Urinary bladder (tissue), 4 donors: ENCODE measurements at places on chromosomes 16 and 17.

DNA sequence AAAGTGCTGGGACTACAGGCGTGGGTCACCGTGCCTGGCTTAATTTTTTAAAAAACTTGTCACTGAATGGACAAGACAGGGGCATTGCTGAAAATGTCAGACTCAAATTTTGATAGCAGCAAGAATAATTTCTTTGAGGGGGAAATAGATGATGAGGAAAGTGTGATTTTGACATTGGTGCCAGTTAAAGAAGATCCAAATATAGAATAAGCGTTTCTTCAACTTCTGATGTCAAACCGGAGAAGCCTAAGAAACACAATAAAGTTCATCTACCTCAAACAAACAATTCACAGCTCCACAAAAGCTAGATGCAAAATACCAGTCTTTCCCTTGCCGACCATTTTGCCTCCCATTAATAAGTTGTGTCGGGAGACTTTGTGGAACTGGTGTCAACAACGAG, 4.5 kb downstream of the MT1X start:
- no peak for DNase-seq

DNA sequence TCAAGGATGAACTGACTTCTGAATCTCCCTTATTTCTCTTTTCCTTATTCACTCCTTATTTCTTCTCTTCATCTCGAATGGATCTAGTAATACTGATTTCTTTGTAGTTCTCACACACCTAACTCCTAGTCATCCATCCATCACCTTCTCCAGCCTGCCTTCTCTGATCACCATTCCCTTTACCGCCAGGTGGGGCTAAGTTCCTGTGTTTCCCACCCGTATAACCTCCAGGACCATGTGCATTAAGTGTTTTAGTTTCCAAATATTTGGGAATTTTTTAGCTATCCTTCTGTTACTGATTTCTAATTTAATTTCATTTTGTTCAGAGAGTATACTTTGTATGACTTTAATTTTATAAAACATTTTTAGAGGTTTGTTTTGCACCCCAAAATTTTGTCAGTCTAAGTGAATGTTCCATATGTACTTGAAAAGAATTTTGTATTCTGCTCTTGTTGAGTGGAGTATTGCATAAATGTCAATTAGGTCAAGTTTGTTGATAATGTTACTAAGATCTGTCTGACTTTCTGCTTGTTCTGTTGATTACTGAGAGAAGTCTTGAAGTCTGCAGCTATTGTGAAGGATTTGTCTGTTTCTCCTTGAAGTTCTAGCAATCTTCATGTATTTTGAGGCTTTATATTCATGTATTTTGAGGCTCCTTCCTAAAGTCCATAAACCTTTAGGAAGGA, 8.8 kb downstream of the BPTF start:
- no peak for DNase-seq

DNA sequence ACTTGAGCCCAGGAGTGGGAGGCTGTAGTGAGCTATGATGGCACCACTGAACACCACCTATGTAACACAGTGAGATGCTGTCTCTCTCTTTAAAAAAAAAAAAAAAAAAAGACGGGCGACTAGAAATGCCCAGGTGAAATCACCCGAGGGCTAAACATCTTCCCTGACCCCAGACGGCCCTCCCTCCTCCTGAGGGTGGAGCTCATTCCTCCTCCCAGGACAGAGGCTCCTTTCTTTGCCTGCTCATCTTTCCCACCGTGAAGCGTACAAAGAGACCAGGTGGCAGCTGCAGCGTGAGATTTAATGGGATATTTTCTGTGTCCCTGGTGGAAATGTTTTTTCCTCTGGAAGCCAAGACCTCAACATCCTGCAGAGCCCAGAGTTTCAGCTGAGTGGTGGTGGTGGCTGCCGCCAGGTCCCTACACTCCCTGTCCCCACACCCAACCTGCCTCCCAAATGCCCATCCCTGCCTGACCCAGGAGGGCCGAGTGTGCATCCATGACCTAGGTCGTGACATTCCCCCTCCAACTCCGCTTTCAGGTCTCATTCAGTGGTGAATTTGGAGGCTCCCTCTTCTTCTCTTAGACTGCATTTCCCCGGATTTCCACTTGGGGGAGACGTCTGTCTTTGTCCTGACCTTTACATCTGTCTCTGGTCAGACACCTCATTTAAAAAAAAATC, 14.4 kb upstream of the GPRC5B start:
- DNase-seq: no peak

DNA sequence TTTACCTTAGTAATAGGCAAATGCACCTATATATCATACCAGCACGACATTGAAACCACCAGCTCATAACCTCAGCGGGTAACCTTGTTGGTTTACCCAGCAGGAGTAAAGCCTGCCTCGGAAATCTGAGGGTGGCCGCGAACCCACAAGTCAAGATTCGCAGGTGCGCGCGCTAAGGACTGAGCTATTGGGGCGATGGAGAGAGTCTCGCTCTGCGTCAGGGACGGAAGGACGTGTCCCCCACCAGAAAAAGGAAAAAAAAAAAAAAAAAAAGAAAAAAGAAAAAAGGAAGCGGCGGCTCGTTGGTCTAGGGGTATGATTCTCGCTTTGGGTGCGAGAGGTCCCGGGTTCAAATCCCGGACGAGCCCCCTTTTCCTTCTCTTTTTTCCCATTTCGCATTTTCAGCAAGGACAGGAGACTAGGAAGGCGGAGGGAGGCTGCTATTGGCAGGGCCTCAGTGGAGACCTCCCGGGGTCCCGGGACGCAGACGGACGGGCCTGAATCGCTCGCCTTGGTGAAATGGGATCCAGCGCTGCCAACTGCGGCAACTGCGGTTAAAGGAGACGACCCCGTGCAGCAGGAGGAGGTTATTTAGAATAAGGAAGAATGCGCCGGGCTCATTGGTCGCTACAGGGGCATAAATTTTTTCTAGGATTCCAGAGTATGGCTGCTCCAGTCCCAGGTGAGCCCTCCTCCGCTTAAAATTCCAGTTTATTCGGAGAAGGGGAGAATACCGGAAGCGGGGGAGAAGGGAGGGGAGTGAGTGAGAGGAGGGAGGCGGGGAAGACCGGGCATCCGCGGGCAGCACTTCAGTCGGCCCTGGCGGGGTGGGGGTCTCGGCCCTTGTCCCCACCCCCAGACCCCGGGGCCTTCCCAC, at the start of gene OR1F1:
TSS of gene OR1F1 (plus strand) at position 407 of the 877 bp plus-strand sequence.
- DNase-seq: no peak

DNA sequence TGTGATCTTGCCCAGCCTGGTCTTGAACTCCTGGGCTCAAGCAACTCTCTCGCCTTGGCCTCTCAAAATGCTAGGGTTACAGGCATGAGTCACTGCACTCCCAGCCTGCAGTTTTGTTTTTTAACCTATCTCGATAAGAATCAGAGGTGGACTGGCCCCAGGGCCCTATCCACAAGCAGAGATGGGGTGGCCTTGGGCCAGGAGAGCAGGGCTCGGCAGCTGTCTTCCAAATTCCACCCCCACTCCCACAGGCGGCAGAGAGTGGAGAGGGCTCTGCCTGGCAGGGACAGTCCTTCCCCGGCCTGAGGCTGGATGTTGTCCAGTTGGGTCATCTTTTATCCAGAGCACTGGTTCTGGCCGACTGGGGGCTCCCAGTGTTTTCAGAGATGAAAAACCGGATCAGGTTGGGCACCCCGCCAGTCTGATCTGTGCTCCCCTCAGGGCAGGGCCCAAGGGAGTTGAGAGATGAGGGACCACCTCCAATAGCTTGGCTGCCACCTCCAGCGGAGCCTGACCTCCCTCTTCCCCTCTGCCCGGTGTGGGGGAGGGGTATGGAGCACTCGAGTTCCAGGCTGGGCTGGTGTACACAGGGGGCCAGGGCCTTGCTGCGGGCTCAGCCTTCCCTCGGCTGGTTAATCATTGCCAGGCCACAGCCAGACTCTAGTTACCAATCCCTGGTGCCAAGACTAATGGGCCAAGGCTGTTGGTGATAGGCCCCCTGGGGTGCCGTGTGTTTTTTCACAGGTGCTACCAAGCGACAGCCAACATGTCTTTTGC, 30.3 kb upstream of the MYO15B start:
- no peak for DNase-seq

GRCh38 chr17:5516060-5516792, 29.9 kb downstream of the MIS12 start:
- DNase-seq: no peak

DNA sequence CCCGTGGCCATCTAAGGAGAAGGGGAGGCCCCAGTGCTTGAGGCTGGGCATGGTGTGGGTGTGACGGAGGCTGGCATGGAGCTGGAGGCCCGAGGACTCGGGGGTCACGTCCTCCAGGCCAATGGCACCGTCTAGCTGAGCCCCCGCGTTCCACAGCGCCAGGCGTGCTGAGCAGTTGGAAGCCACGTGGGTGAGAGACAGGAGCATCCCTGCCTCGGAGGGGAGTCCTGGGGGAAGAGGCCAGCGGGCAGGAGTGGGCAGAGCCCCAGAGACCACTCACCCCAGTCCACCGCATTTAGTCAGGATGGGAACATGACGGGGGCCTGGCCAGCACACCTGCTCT, 78.8 kb downstream of the RMI2 start:
- DNase-seq: no peak

DNA sequence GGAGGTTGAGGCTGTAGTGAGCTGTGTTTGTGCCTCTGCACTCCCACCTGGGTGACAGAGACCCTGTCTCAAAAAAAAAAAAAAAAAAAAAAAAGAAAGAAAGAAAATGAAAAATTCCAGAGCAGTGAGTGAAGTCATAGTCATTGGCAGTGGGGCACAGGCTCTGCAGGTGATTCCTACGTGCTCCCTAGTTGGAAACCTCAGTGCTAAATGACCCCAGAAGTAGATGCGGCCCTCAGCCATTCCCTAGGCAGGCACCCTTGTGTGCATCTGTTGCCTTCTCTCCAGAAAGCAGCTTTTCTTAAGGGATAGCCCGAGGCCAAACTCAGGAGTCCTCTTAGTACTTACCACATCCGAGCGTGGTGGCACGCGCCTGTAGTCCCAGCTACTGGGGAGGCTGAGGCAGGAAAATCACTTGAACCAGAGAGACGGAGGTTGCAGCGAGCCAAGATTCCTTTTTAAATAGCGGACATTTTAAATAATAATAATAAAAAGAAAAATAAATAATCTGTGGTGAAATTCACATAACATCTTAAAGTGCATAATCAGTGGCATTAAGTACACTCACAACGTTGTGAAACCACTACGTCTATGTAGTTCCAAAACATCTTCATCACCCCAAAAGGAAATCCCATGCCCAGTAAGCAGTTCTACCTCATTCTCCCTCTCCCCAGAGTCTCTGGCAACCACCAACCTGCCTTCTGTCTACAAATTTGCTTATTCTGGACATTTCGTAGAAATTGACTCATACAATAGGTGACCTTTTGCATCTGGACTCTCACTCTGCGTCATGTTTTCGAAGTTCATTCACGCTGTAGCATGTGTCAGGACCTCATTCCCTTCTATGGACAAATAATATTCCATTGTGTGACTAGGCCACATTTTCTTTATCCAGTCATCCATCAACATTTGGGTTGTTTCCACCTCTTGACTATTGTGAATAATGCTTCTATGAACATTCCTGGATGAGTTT, 12.5 kb upstream of the SPHK1 start:
- no peak for DNase-seq

DNA sequence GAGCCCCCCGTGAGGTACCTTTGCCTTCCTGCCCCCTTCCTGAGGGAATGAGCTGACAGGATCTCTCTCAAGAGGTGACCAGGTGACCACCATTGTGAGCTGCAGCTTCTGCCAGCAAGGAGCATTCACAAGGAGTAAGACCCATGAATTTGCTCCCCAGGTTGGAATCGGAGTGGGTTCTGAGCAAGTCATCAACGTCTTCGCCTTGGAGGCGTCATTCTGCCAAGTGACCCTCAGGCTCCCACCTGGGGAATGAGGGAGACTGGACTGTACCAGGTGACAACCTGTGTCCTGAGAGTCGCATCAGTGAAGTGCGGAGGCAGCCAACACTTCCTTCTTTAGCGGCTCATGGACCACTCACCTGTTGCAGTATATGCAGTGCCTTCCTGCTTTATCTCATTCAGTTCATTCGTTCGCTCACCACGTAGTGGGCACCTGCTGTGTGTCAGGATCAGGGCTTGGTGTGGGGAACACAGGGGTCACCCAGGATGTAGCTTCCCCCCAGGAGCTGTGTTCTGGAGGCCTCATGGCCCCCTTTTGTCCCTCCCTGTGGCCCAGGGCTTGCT, 22.8 kb downstream of the WSCD1 start:
- no peak for DNase-seq

GRCh38 chr17:1577182-1577581, 14.6 kb upstream of the PITPNA start:
- DNase-seq: no peak

DNA sequence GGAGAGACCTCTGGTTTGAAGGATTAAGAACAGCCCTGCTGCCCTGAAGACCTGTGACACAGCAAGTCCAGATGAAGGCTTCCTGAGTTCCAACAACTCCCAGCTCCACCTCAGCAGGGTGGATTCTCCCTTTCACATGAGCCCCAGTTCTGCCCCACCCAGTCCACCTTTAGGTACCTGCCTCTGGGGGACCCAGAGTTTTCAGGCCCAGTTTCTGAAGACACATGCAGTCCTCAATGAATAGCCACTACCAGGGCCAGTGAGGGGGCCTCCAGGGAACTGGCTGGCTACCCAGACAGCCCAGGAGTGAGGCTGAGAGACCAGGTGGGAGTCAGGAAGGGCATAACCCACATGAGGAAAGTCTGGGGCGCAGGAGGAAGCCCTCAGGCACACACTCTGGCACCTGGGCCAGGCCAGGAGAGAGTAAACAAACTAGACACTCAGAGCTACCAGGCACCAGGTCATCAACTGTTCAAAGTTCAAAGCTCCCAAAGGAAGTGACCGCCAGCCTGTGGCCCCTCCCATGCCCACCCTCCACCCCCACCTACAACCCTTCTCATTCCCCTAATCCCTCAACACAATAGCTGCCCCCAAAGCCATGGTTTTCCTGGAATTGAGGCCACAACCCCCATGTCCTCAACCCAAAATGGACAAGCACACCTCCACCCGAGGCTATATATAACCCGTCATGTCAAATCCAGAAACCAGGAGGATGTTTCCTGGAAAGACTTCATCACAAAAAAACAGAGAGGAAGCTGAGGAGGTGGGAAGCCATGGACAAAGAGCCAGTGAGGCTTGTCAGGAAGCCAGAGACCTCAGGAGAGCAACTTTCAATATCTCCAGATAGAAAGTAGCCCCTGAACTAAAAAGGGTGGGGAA, 2.1 kb downstream of the MYO18A start:
- DNase-seq: no peak

DNA sequence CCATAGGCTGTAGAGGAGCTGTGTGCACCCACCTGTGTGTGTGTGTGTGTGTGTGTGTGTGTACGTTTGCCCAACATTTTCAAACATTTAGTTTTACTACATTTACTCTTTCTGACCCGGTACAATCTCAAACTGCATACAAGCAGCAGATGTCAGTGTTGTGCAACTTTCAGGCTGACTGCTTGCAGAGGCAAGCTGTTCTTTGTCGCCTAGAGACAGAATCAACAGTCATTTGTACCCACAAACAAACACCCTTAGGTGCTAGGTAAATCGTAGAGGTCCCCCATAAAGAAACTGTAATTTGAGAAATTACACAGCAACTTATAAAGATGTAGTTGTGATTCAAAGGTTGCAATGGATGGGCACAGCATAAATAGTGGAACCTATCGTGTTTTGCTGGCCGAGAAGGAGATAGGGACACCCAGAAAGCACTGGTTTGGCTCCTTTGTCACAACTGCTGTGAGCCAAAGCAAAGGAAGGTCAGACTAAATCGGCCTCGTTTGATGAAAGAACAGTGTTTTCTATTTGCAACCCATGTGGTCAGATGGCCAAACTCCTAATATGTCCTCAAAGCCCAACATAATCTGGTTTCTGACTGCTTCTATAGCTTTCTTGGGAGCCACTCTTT, 478.4 kb downstream of the TOX3 start:
- DNase-seq: peak; percentile 23

- no peak for DNase-seq
Measured at GRCh38 chr16:30005341-30006094, 5.3 kb downstream of the DOC2A start.

- DNase-seq: no peak
Measured at GRCh38 chr16:2008631-2009163, 924 bp downstream of the ZNF598 start.

- DNase-seq: peak; percentile 14
Measured at GRCh38 chr17:53150101-53150698, 672.5 kb upstream of the KIF2B start.
